ENCODE measurements at places on chromosomes 4 and X.

GRCh38 chrX:39063702-39064101 is 262.4 kb downstream of the MID1IP1 start:
- DNase-seq, result no peak

DNA sequence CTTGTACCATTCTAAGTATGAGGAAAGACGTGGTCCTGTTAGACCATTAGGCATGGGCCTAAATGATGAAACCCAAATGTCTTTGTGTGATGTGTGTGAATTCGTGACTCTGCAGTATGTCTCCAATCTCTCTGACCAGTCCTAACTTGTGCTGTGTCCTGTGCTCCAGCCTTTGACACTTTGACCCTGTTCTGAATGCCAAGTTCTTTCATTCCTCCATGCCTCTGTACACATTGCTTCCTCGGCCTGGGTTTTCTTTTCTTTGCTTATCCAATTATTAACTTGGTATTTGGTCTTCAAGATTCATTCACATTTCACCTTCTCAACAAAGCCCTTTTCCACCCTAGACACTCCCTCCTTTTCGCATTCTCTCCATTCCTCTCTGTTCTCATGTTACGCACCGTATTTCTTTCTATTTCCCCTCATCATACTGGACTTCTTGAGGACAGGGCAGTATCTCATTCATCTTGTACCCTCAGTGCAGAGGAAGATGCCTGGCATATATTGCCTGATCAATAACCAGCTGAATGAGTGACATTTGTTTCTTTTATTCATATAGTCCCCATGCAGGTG is 138.7 kb downstream of the F11 start:
- no peak for DNase-seq

- DNase-seq, result no peak
These were observed 231.3 kb upstream of the PITX2 start for GRCh38 chr4:110854021-110854678.

GRCh38 chr4:72875138-72875537 is 194.4 kb downstream of the COX18 start:
- DNase-seq, result no peak

DNA sequence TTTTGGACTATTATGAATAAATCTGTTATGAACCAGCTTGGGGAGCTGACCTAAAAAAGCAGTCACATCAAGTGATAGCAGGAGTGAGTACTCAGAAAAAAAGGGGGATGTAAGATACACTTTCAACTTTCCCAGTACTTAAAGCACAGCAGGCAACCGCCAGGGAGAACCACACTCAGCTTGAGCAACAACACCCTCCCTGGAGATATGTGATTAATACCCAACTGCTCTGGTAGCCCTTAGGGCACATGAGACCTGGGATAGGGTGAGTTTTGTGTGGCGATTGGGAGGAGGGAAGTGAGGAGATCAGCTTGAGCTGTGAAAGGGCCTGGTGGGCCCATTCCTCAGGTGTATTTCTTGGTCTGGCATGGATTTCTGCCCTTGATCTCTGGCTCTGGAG is 220.3 kb upstream of the SFRP2 start:
- DNase-seq, result no peak

- no peak for DNase-seq
These were observed 128.0 kb downstream of the ANAPC4 start for GRCh38 chr4:25504932-25505636.

DNA sequence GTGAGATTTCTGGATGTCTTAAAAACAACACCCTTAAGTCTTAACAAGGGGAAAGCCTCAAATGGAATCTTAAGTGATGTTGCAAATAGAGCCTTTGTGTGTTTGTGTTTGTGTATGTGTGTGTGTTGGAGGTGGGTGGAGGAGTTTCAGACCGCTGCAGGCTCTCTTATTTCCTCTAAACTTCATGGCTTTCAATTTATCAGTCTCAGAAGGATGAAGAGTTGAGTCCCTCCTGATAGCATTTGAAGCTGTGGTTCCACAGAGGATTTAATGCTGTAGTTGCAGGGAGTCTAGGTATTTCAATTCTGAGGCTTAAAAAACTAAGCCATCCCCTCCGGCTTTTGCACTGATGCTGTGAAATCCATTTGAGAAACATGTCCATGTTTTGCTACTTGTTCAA is 4.3 kb upstream of the AGA start:
- no peak for DNase-seq

GRCh38 chrX:39679497-39680157 is 418.1 kb downstream of the BCOR start:
- no peak for DNase-seq

GRCh38 chrX:153886915-153887314 is 942 bp upstream of the L1CAM start:
- no peak for DNase-seq

- DNase-seq, result no peak
These were observed 91.9 kb downstream of the EGF start for GRCh38 chr4:110004556-110004955.

- DNase-seq, result no peak
These were observed 97.9 kb downstream of the COX18 start for GRCh38 chr4:72971572-72971971.

All from activated naive CD8-positive, alpha-beta T cell treated with anti-CD3 and anti-CD28 coated beads, Interleukin-2, amount 50 U/mL, for 24 hours (primary cell).